ENCODE measurements at places on chromosomes 5 and 9.
A peak's percentile ranks its signal among the peaks of the same experiment; 100 is the strongest.

GRCh38 chr5:144024545-144024944, 145.9 kb downstream of the YIPF5 start:
- no peak for DNase-seq

GRCh38 chr9:70427161-70427945, 12.9 kb upstream of the KLF9 start:
- no peak for DNase-seq

GRCh38 chr5:142621227-142621626, 64.7 kb downstream of the FGF1 start:
- no peak for DNase-seq

- no peak for DNase-seq
These were observed 230.8 kb downstream of the AGTPBP1 start for GRCh38 chr9:85510830-85511504.

- no peak for DNase-seq
These were observed 20.5 kb upstream of the ARHGEF28 start for GRCh38 chr5:73605223-73606087.

DNA sequence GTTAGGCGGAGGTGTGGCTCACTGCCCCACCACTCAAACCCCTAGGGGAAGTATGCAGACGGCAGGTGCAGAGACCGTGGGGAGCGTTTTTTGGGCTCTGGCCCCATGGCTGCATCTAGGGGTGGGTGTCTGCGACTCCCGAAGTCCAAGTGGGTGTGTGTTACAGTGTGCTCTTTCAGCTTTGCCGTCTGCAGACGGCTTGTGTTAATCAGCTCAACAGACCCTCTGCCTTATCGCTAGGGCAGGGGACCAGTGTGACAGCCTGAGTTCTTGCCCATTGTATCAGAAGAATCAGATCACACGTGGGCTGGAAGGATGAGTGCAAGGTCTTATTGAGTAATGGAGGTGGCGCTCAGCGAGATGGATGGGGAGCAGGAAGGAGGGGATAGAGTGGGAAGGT, 162.8 kb downstream of the ENC1 start:
- no peak for DNase-seq

DNA sequence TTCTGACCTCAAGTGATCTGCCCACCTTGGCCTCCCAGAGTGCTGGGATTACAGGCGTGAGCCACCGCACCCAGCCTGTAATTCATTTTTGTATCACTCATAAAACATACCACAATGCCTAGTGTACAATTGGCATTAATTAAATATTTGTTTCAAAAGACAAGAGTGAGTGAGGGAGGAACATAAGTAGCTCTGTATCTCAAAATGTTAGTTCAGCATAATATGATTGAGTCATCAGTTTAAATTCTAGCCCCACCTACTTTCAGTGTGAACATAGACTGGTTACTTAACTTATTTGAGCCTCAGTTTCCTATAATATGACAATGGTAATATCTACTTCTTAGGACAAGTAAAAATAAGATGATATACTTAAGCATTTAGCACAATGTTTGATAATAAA, 26.9 kb downstream of the INVS start:
- no peak for DNase-seq

DNA sequence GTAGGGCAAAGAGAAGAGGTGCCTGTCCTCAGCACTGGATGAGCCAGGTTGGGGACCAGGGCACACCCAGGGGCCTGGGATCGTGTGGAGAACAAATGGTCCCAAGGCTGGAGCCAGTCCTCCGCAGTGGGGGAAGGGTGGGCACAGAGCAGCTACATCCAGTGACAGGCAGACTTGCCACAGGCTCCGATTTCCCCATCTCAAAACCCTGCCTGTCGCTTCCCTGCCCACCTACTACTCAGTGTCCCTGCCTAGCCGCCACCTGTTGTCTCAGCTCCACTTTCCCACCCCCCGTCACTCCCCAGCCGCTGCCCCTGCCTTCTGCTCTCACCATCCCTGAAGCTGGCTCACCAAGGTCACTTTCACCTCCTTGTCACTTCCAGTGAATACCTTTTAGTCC, 13.9 kb upstream of the ENHO start:
- DNase-seq = no peak

DNA sequence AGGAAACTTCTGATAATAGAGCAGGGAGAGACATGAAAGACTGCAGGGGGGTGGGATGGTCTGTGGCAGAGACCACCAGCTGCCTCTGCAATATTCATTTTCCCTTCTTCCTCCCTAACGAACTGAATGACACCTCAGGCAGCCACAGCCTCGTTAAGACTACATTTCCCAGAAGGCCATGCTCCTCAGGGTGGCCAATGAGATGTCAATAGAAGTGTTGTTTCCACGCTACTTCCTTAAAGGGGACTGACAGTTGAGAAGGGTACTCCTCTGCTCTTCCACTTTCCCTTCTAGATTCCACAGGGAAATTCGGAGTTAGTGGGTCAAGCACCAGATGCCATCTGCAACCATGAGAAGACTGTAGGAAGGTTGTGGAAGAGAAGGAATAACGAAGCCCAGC, 52.0 kb upstream of the DAPK1 start:
- no peak for DNase-seq

DNA sequence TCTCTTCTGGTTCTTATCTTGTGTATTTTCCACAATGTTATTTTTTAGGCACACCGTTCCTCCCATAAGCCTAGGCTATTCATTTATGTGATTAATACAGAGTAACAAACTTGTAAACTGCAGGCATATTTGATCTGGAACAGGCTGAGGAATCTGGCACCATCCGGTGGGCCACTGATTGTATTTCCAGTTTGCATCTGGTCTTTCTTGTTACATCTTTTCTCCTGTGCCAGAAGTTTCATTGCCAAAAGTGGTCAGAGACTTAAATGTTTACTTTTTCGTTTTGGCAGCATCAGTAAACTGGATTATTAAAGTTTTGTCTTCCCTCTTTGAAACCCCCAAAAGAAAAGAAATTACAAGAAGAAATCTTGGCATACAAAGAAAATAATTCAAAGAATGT, 17.9 kb upstream of the ZCCHC7 start:
- no peak for DNase-seq

DNA sequence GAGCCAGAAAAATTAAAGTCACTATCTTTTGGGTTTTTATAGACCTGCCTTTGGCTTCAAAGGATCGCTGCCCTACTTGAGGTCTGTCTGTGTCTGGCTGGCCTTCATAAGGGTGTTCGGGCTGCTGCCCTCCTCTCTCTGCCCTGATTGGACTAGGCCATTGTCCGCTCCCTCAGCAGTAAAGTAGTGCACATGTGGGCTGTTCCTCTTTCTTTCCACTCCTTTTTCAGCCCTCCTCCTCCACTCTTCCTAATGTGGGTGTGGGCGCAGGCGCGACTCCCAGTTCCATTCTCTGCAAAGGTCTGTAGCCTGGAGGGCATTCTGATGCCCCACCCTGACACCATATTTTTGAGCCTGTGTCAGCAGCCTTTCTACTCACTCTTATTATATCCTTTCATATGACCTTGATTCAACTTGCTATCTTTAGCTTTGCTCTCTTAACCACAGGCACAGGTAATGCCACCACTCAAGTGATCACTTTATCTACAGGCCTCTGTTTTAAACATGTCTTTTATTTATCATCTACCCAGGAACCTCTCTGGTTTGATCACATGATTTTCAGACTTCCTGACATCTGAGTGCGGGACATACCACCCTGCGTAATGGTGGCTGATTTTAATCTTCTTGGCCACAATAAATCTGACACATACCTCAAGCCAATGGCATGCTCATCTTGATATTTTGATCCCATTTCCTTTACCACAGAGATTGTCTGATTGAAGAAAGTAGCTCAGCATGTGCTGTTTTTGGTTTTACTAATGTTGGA, 144.5 kb downstream of the AOPEP start:
- peak; percentile 59 for DNase-seq

DNA sequence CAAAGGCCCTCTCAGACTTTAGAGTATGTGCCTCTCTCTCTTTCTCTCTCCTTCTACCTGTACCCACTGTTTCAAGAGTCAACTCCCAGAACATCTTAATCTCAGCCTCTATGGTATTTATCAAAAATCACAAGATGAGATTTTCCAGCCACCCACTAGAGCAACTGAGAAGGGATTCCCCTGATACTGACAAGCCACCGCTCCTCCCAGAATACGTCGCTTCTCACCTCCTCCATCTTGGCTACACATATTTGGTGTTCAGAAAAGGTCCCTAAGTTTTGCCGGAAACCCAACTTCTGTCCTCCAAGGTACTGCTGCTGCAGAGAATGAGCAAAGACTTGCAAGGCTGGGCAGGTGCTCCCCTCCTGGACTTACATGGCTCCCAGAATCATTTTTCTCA, 6.1 kb downstream of the GARIN3 start:
- peak; percentile 44 for DNase-seq

GRCh38 chr9:123933440-123934212, 3.7 kb upstream of the DENND1A start:
- DNase-seq = no peak

GRCh38 chr5:32735512-32735911, 24.4 kb downstream of the NPR3 start:
- no peak for DNase-seq

- DNase-seq = no peak
These were observed 7.4 kb downstream of the LHX2 start for GRCh38 chr9:124018730-124019697.

GRCh38 chr5:125011419-125011818, 265.0 kb upstream of the ZNF608 start:
- no peak for DNase-seq

- no peak for DNase-seq
These were observed 18.2 kb upstream of the ANP32B start for GRCh38 chr9:97964901-97965300.

DNA sequence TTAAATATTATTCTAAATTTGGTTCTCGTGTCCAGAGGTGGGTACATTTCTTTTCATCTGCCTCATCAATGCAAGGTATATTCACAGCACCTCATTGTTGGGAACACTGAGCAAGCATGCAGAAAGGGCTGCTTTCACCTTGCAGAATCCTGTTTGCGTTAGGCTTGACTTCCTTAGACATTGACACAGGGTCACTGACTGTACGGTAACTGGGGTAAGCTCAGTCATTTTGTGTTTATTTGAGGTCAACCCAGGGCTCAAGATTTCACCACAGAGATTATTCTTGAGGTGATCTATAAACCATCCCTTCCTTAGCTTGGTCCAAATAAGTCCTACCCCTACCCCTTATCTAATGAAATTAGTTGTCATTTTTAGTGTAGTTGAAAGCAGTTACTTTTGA, 1.7 kb upstream of the PTPDC1 start:
- no peak for DNase-seq

GRCh38 chr5:144205141-144205551, 34.5 kb downstream of the KCTD16 start:
- no peak for DNase-seq

DNA sequence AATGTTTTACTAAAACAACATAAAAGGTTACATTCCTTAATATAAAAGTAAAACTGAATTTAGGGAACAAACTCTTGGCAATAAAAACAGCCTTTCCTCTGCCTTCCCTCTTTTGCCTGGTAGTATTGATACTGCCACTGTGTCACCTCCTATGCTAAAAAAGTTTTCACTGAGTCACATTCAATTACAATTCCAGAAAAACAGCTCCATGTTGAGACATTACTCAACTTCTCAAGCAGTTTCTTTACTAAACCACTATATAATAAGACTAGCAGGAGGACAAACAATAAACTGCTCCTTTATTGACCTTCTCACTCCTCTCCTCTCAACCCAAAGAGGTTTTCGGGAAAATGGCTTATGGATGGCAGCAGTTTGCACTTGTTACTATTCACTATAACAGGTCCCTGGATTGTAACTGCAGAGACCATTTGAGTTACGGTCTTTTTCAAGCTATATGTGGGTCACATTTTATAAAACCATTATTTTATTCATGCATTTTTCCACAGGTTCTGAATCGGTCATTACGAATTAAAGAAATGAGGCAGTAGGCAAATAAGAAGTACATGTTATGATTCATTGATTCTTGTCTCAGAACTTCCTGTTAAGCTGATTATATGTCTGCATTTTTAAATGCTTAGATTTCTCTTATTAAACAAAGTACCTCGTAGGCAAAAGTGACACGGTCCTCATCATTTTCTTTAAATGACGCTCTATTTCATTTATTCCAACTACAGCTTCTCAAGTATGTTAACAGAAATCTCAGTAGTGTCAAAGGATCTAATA, 2.1 kb downstream of the ZDHHC21 start:
- no peak for DNase-seq

- DNase-seq = no peak
These were observed 38.2 kb downstream of the AQP7 start for GRCh38 chr9:33364127-33364526.

DNA sequence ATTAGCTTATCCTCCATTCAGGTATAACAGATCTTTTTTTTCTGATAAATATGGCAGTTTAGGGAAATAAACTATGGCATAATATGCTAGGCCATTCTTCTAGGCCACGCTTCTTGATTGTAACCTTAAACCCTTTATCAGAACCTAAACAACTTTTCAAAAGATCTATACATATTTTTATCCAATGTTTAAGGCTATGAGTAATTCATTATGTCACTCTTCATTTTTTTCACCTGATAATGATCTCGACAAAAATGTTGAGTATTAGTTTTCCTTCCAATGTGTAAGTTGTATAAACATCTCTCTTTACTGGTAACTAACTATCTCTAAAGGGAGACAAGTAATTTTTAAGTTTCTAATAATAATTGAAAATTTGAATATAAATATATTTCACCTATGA, 2.4 kb upstream of the PCDHB4 start:
- no peak for DNase-seq

DNA sequence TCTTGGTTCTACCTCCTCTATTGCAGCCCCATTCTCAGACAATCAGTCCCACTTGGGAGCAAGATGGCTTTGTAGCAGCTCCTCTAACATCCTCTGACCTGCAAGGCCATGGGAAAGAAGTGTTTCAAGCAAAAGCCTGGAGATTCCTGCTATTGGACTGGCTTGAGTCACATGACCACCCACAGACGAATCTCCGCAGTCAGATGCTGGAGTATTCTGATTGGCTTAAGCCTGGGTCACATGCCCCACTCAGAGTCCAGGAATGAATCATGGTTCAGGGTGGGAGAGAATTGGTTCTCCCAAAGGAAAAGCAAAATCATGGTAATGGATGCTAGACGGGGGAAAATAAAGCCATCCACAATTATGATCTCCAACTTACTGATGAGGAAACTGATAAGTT, 22.6 kb upstream of the LMX1B start:
- no peak for DNase-seq

DNA sequence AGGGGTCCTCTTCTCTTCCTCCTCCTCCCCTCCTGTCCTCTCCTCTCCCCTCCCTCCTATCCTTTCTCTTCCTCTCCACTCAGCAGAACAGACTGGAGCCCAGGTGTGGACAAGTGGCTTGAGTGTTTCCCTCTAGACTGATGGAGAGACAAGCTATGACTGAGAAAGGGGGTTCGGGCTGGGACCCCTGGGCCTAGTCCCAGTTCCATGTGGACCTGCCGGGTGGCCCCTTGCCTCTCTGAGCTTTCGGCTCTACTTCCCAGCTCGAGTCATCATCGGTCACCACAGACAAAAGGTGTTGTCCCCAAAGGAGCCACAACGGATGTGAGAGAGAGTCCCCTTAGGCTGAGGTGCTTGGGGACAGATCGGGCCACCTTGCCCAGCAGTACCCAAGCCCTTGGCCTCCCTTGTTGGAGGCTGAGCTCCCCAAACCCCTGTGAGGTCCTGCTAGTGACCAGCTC, 3.4 kb upstream of the RXRA start:
- no peak for DNase-seq

- DNase-seq = no peak
These were observed 95.6 kb downstream of the NDFIP1 start for GRCh38 chr5:142204219-142204618.
